Airway epithelial cell (primary cell): ENCODE measurements at places on chromosomes 4 and X. TPM values are rescaled to one million over a fixed set of nuclear protein-coding genes. Genes with fewer than 3 reads are reported as not detected.

Gene FTHL17
- not detected in 2 replicates for total RNA-seq

Gene ZFYVE28
- 0.19 and 1.3 TPM in 2 replicates for total RNA-seq

Gene STAP1
- not detected in 2 replicates for total RNA-seq

Gene ART3
- total RNA-seq, result 1.7 TPM in 1 of 2 replicates, not detected in the other

Gene CDKL5
- 1.3 and 3.1 TPM in 2 replicates for total RNA-seq

Gene MFAP3L
- 0.70 and 2.0 TPM in 2 replicates for total RNA-seq

Gene SUPT20HL1
- not detected in 2 replicates for total RNA-seq

Gene MAGEB2
- not detected in 2 replicates for total RNA-seq

Gene PSMD10
- 50.7 and 54.9 TPM in 2 replicates for total RNA-seq

Gene SPOCK3
- total RNA-seq, result 0.56 and 3.5 TPM in 2 replicates

Gene OTC
- total RNA-seq, result not detected in 2 replicates

Gene SERTM2
- not detected in 2 replicates for total RNA-seq

Gene LARP1B
- 20.5 and 20.9 TPM in 2 replicates for total RNA-seq

Gene SLC7A11
- total RNA-seq, result 7.6 and 11.8 TPM in 2 replicates

Gene CHRDL1
- total RNA-seq, result not detected in 2 replicates

Gene MGAT4D
- not detected in 2 replicates for total RNA-seq
